ENCODE measurements at places on chromosomes 3 and 15.

DNA sequence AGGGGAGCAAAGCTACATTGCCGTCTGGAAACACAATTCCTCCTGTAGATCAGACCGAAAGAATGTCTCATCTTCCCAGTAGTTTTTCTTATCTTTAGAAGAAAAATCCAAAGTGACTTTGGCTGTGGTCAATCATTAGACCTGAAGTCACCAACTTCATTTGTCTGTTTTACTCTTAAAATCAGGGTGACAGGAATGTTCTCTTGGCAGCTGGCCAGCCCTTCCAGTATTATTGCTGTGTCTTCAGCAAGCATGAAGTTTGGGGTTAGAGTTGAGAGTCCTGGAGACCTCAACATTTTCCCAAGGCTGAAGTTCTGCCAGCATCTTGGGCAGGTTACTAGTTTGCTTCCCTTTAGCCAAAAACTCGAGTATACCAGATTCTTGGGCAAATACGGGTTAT, 32.5 kb downstream of the RSL24D1 start:
- no peak for DNase-seq

DNA sequence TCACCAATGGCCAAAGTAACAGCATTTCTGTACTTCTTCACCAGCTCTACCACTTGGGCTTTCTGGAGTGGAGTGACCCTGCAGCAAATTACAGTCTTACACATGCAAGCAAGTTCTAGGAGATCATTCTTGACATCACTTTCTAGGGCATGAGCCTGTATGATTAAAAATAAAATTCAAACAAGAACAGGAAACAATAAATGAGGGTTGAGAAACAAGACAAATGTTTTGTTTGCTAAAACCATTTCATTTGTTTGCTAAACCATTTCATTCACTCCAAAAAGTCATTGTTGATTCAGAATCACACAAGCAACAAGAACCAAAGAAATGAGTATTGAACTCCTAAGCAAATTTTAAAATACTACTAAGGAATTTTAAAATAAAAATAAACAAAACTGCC, 220.9 kb downstream of the ATP8B4 start:
- no peak for DNase-seq

GRCh38 chr3:112640930-112641801, at the start of gene CCDC80:
CCDC80 (minus strand) TSS chr3:112641143; CDS start chr3:112639905, 1,238 bp downstream.
- DNase-seq, result peak; percentile 64

DNA sequence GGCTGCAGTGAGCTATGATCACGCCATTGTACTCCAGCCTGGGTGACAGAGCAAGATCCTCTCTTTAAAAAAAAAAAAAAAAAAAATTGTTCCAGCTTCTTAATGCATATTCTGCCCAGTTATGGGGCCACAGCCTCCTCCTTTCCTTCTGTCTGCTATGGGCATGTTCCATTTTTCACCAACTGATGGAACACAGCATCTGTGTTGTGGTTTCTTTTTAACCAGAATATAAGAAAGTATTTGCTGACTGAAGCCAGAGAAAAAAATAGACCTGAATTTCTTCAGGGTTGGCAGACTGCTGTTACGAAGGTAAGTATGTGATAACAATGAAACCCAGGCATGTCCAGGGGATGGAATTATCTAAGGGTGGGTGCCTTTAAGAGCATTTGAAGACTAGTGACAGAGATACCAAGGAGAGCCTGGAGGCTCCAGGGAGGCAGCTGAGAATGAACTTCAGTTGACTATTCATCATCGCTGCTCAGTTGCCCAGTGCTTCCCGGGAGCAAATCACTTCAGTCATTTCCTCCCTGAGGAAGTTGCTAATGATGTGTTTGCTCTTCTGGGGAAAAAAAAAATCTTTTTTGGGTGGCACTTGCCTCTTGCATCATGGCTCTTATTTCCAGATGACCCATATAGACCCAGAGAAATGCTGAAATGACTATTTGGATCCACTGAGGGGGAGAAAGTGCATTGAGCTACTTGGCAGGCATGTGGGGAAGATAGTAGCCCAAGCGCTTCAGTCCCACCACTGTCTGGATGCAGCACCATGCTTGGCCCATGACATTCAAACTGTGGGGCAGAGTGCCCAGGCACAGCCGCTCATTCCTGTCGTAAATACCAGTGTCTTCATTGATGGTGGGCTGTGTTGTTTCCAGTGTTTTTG, 14.5 kb downstream of the NCBP2 start:
- DNase-seq, result no peak

DNA sequence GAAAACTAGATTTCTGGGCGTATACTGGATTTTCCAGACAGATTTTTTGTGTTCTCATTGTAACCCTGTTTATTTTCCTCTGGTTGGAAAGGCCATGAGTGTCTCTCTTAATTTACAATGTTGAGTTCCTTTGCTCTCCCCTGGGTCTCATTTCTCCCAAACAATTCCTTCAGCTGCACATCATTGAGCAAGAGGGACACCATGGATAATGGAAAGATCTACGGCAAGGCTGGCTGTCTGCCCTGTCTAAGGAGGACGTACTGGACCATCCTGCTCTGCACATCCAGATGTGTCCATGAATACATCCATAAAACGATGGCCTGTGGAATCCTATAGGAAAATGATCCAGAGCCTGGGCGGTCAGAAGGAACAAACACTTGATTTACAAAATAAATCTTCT, 258.1 kb upstream of the MCTP2 start:
- DNase-seq, result no peak

- no peak for DNase-seq
Measured at GRCh38 chr3:9897408-9898372, 5.0 kb upstream of the IL17RE start.

DNA sequence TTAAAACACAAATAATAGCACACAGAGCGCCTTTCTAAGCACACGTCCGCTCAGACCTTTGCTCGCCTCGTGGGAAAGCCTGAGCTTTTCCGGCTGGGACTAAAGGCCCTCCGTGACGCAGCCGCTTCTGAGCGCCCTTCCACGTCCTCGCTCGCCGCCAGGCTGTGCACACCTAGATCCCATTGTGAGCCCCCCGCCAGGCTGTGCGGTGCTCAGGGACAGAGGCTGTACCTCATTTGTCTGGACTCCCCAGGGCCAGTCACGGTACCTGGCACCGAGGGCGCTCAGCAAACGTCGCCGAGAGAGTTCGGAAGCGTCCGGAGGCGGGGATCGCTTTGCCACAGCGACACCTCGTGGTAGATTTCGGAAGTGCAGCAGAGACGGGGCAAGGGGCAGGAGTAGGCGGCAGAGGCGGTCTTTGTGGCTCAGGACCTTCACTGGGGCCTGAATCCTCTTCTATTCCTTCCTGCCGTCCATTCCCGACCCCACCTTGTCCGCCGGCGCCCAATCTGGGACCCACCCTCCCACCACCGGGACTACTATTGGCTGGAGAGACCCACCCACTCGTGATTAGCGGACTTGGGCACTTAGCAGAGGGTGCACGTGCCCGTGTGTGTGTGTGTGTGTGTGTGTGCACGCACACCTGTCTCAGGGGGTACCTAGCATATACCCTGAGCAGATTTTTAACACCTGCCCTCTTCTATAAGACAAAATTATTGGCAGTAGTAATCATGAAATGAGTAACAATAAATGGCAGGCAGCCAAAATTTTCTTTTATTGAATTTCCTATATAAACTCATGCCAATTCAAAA, 65.6 kb downstream of the RHCG start:
- DNase-seq, result peak; percentile 77
